Activated CD8-positive, alpha-beta memory T cell treated with anti-CD3 and anti-CD28 coated beads for 48 hours (primary cell): ENCODE measurements at places on chromosomes 6 and 20.

GRCh38 chr20:3483784-3484183 is 13.0 kb downstream of the ATRN start:
- DNase-seq = no peak

DNA sequence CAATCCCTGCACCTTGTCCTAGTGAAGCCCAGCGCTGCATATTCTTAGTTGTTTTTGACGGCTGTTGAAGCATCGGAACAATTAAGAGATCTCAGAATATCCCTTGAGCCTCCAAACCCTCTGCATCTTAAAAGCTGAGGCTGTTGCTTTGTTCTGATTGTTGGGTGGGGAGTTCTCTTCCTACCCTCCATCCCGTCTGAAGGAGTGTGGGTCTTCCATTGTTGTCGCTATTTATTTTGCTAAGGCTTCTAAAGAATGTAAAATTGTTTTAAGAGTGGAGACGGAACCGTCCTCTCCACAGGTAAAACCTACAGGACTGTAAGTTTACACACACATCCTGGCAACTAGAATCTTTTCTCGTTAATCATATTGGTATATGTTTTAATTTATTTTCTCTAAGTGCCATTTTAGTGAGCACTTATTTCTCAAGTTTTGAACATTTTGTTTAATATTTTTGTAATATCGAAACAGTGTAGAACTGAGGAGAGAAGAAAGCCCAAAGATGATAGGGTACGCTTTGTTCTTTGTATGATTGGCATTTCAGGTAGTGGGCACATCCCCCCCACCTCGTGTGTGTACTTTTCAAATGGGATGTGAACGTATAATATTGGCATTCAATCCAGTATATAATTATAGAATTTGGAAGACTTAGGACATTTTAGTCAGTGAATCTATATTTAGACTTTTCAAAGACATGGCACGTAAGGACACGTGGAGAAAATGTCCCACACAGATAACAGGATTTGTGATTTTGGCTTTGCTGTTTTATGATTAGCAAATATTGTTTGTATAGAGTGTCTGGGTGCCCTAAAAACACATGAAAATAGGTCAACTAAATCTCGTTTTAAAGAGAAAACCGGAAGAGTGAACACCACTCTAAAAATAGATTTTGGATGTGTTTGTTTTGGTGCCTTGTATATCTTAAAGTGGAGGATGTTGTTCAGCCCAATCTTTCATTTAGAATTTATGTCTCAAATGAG is 1.3 kb downstream of the RNF146 start:
- no peak for DNase-seq

- no peak for DNase-seq
These were observed at the start of gene GPX5 for GRCh38 chr6:28525496-28526039. Gene GPX5, plus strand, starts transcription at chr6:28525881. Its CDS starts 133 bp downstream, at chr6:28526014.

- no peak for DNase-seq
These were observed 440.6 kb upstream of the EPHA7 start for GRCh38 chr6:93859971-93860370.

- DNase-seq = no peak
These were observed 41.3 kb downstream of the SESN1 start for GRCh38 chr6:109053336-109053735.

DNA sequence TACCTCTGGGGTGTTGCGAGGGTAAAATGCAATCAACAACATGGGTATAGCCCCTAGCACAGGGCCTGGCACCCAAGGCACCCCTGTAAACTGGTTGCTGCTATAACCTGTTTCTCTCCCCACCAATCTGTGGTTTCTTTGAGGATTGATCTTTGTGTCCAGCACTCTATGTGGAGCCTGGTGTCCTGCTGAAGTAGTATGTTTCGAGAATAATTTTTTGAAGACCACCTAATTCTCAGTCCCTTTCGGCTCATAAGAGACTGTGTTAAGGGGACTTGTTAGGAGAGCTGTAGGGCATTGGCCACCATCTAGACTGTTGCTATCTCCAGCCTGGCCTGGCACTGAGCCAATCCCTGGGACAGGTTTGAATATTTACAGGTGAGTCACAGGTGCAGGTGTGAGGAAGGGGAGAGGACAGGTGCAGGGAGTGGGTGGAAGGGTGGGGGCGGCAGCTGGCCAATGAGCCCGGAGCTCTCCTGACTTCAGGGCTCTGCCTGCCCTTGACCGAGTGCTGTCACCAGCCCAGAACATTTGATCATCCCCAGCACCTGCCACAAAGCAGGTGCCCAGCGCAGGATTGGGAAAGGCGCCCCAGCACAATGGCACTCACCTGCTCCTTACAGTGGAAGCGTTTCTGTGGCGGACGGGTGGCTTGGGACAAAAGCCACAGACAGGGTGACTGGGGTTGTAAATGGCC is 8.1 kb upstream of the C20orf144 start:
- no peak for DNase-seq

- no peak for DNase-seq
These were observed 11.0 kb upstream of the FILIP1 start for GRCh38 chr6:75504465-75505222.

DNA sequence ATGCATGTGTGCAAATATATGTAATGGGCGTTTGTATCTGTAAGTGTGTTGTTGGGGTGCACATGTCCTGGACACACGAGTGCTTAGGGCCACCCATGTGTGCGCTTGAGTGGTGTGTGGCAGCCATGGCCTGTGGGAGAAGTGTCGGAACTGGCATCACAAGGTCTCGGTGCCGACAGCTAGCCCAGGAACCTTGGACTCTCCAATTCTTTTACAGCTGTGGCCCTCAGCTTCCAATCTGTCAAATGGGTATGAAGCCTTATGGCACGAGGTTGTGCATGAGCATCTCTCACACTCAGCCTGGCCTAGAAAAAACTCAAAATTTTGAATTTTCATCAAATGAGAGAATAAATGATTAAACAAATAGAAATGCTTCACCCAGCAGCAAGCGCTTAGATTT is 42.0 kb downstream of the SPDEF start:
- DNase-seq = no peak

GRCh38 chr20:57432862-57433491 is 41.8 kb downstream of the RBM38 start:
- DNase-seq = peak; percentile 30

- DNase-seq = peak; percentile 43
These were observed at the start of gene ZCCHC3 for GRCh38 chr20:297098-297924. Gene ZCCHC3, plus strand, starts transcription at chr20:297570. Its CDS starts 17 bp downstream, at chr20:297587.

DNA sequence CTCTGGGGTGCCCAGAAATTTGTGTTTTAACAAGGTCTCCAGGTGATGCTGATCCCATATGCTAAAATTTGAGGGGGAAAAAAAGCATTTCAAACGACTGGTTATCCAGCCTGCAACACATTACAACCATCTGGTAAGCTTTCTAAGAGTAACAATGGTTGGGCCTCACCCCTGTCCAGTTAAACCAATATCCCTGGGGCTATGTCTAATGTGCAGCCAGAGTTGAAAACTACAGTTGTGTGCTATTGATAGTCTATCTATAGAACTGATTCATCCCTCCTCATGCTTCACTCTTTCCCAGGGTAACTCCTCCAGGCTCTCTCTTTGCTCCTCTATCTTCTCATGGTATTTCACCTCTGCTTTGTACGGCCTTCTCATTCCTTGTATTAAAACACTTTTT is 458.3 kb downstream of the MMUT start:
- no peak for DNase-seq

- no peak for DNase-seq
These were observed 3.2 kb upstream of the DEF6 start for GRCh38 chr6:35294308-35294945.

- no peak for DNase-seq
These were observed 29.5 kb downstream of the SLCO4A1 start for GRCh38 chr20:62671765-62672164.

- no peak for DNase-seq
These were observed 454.7 kb downstream of the TFAP2B start for GRCh38 chr6:51273228-51273961.

DNA sequence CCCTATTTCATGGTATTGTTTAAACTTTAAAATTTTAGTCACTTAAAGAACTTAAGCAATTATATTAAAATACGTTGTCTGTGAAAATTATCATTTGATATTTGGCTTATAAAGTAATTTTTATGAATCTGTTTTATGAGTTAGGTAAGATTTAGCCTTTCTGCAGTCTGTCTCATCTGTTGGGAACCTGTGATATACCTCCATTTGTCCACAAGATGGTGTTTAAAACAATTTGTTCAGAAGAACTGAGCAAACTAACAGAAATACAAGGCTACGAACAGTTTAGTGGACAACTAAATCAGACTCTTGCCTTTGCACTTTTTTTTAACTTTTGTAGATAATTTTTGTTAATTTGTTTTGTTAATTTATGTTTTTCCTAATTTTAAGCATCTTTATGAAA is 92.4 kb downstream of the COL9A1 start:
- DNase-seq = no peak

- no peak for DNase-seq
These were observed 11.7 kb upstream of the IGF2R start for GRCh38 chr6:159957071-159957673.

- DNase-seq = no peak
These were observed 361.9 kb downstream of the BCKDHB start for GRCh38 chr6:80468398-80468797.
